ENCODE measurements at places on chromosomes 5 and 9.

GRCh38 chr5:1292846-1293415, 1.9 kb downstream of the TERT start:
- no peak for DNase-seq

- DNase-seq = no peak
These were observed 343 bp downstream of the LMX1B start for GRCh38 chr9:126614088-126614454.

DNA sequence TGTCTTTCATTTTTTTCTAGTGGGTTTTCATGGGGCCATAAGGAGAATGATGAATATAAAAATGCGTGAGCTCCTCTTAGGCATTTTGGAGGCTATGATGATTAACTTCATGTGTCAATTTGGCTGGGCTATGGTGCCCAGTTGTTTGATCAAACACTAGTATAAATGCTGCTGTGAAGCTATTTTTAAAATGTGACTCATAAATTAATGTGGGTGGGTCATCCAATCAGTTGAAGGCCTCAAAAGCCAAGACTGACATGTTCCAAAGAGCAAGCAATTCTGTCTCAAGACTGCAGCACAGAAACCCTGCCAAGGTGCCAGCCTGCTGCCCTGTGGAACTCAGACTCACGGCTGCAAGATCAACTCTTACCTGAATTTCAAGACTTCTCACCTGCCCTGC, 24.4 kb upstream of the ICE1 start:
- DNase-seq = no peak

GRCh38 chr5:167730121-167730520, 561.3 kb upstream of the WWC1 start:
- DNase-seq = no peak

DNA sequence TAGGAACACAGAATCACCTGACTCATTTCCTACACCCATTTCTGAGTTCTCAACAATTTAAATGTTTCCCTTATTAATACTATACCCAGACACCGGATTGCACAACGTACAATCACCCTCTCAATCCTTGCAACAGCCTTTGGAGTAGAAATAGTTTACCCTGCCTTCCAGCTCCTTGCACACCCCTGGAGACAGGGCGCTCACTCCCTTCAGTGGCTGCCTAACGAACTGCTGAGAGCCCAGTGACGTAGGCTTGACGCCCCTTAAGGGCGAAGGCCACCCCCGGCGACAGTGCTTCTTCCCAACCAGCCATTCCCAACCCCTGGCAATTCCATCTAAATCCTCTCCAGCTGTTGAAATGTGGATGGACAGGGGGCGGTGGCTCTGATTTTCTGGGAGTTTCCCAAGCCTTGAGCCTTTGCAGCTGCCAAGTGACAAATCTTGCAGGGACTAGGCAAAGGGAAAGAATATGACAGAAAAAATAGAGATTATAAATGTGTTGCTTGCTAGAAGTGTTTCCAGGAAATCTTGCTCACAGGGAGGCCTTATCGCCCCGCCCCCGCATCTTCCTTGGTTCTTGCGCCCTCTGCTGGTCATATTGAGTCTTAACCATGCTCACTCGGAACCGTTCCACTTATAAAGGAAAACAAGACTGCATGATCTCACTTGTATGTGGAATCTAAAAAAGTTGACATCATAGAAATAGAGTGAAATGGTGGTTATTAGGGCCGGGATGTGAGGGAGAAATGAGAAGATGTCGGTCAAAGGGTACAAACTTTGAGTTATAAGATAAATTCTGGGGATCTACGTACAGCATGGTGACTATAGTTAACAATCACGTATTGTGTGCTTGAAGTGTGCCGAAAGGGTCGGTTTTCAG, 7.6 kb upstream of the BARX1 start:
- peak; percentile 61 for DNase-seq

- DNase-seq = no peak
These were observed 37.6 kb upstream of the ANGPTL2 start for GRCh38 chr9:127159949-127160610.

DNA sequence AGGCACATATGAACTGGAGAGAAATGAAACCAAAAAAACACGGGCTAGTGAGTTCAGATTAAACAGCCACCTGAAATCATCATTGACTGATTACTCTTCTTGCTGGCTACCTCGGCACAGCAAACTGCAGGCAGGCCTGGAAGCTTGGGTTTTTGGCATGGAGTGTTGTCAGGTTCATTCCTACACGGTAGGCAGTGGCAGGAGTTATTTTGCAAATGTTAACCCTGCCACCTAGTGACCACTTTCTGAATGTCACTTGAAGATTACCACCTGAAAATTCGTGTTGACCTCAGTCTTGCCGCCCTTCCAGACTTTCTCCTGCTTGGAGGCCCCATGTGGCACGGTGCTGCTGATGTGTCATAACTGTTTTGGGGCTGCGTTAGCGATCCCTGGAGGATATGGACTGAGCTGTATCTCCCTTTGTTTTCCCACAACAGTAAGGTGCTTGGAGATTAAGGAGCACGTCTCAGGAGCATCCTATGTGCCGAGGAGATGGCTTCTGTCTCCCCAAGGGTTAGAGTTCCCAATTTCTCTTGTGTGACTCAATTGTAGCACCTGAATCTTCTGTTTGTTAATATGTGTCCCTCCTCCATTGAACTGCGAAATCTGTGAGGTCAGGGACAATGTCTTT, 12.7 kb upstream of the CD180 start:
- no peak for DNase-seq

DNA sequence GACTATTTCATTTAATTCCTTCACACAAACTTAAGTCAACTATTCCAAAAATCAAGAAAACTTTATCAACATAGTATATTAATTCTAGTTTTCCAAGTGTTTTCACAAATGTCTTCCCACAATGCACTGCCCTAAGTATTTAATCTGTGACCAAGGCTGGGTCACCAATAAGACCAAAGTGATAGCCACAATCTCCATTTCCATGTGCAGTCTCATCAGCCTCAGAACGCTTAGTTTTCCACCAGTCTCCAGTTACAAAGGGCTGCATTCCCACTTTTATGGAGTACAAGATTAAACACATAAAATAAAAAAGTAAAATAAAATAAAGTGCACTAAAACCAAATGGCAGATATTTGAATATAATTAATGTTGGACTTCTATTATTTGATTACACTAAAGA, 371.6 kb upstream of the CCNH start:
- no peak for DNase-seq

DNA sequence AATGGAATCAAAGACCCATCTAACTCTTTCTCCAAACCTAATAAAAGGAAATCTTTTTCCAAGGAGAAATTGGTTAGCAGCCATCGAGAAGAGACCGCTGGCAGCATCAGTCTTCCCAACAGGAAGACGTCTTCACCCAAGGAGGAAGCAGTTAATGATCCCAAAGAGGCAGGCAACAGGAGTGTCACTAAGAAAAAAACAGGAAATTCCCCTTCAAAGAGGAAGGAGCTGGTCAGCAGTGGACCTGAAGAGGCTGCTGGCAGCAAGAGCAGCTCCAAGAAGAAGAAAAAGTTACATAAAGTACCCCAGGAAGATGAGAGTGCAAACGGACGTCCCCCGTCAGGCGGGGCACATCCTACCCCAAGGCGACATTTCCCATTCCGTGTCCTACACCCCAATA, 143.7 kb downstream of the ELAVL2 start:
- DNase-seq = no peak

- no peak for DNase-seq
These were observed 16.1 kb upstream of the PRLR start for GRCh38 chr5:35246411-35246810.

DNA sequence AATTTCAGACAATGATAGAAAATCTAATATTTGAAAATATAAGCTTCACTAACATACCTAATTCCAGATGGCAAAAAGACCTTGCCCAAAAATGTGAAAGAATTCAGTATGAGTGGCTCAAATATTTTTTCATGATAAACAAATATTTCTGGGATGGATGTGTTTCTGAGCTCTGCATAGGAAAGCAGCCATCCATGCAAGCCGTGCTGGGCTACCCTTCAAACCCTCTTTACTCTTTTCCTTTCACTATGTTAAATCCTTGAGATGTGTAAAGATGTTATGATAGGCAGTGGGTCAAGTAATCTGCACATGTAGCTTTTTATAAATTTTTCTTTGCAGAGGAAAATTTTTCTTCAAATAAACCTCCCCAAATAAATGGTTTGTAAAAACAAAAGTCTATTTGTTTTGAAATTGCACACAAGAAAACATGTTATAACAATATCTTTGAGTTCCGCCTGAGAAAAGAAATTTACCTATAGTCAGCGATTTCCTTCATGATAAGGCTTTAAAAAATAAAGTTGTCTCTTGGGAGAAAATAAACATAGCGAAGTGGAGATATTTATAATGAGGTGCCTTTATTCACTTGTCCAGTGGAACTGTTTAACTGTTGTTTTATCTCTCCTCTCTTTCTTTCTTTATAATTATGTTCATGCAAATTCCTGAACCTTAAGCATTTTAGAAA, 154.3 kb upstream of the PITX1 start:
- no peak for DNase-seq

GRCh38 chr9:129999141-129999510, 43.9 kb downstream of the FNBP1 start:
- no peak for DNase-seq

- no peak for DNase-seq
These were observed 25.2 kb downstream of the RIGI start for GRCh38 chr9:32500768-32501167.

- no peak for DNase-seq
These were observed 263.6 kb upstream of the PCSK5 start for GRCh38 chr9:75626860-75627259.

DNA sequence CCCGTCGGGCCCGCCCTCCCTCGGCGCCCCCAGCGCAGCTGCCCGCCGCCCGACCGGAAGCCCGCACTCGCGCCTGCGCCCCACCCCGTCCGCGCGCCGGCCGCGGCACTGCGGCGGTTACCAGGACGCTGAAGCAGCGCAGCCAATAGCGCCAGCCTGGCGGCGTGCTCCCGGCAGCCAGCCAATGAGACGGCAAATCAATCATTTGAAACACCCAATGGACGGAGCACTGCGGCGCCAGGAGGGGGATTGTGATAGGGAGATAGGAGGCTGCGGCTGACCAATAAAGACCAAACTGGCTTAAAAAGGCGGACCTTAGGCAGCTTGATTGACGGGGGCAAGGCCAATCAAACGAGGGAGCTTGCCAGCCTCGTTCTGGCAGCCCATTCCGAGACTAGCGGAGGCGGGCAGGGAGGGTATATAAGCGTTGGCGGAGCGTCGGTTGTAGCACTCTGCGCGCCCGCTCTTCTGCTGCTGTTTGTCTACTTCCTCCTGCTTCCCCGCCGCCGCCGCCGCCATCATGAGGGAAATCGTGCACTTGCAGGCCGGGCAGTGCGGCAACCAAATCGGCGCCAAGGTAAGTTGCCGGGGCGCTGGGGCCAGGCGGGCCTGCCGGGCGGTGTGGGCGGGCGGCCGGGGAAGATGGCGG, at the start of gene TUBB4B:
TUBB4B (plus strand) TSS at position 447 of the 649 bp plus-strand sequence; CDS start at position 521, 74 bp downstream.
- DNase-seq = peak; percentile 97

- DNase-seq = no peak
These were observed 107.6 kb upstream of the COL5A1 start for GRCh38 chr9:134533850-134534588.

DNA sequence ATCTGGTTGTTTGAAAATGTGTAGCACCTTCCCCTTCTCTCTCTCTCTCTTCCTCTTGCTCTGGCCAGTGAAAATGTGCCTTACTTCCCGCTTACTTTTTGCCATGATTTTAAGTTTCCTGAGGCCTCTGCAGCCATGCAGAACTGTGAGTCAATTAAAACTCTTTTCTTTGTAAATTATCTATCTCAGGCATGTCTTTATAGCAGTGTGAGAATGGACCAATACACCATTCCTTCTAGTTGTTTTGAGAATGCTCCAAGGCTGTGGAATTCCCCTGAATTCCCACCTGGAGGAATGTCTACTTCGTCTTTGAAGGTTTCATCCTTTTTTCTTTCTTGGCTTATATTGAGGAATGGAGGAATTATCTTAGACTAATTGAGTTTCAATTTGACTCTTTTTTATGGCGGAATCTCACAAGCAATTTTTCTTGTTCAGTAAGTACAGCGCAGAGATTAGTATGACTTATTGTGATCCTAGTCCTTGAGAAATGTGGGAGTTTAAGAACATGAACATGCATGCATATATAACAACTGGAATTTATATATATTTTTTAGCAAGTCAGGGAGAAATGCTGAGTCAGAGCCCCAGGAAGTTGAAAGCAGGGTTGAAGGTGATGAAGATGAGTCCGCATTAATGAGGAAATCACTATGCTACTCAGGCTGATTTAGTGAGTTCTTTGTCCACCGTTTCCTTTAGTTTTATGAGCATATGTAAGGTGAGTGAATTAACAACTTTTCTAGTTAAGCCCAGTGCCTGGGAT, 488.1 kb upstream of the ADAMTS16 start:
- DNase-seq = no peak

DNA sequence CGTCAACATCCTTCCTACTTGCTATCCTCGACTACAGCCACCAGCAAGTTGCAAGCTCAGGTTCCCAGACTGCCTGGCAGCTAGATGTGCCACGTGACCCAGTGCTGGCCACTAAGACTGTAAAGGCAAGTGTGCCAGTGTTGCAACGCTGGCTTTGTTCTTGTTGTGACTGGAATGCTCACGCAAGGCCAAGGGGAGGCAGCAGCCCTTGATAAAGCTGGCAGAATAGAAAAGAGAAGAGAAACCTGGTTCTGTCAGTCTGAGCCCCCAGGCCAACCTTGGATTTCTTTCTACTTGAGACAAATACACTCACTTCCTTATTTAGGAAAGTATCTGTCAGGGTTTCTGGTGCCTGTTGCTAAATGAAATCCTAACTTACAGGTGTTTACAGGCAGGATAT, 113.0 kb downstream of the KLHL3 start:
- no peak for DNase-seq

DNA sequence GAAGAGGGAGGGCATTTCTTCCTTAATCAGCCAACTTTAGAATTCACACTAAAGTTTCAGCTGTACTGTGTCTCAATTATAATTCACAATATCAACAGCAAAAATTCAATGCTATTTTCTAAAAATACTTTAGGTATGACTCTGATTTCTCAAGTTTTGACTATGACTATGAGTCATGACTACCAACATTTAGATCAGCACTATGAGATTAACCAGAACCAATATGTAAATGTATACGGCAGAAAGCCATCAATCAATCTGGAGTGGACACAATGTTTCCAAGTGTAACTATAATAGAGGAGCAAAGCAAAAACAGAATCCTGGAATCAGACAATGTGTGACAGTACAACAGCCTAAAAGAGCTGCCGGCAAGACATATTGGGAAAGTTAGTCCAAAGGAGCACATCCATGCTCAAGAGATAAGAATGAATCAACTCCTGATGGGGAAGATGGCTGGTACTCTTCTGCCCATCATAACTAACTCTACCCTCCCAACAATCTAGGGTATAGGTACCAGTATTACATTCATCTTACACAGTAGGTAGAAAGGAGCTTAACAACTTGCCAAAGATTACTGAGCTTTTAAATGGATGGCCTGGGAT, 294.4 kb downstream of the SEMA5A start:
- DNase-seq = no peak

- DNase-seq = no peak
These were observed 30.8 kb upstream of the SMAD5 start for GRCh38 chr5:136101884-136102283.

GRCh38 chr9:6355728-6356127, 27.6 kb downstream of the TPD52L3 start:
- DNase-seq = no peak

- no peak for DNase-seq
These were observed 452.4 kb upstream of the WWC1 start for GRCh38 chr5:167839065-167839464.

- DNase-seq = no peak
These were observed 11.5 kb upstream of the IRX2 start for GRCh38 chr5:2762744-2763532.

- DNase-seq = no peak
These were observed 4.1 kb downstream of the NACC2 start for GRCh38 chr9:136090768-136091581.
